ENCODE measurements at places on chromosomes 2 and 18.

DNA sequence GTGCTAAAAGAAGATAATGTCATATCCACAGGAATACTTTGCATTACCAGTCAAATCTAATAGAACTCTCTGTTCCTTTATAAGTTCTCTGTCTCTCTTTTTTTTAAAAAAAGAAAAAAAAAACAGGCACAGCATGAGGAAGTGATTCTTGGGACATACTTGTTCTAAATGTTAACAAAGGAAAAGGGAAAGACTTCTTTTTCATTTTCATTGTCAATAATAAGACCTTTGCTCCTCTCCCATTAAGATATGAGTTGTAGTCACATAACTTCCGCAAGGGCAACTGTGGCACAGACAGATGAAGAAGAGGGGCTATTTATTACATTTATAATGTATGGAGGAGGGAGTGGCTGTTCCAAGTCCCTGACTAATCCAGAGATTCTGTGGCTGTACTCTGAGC, 4.7 kb downstream of the CD302 start:
- DNase-seq = no peak

DNA sequence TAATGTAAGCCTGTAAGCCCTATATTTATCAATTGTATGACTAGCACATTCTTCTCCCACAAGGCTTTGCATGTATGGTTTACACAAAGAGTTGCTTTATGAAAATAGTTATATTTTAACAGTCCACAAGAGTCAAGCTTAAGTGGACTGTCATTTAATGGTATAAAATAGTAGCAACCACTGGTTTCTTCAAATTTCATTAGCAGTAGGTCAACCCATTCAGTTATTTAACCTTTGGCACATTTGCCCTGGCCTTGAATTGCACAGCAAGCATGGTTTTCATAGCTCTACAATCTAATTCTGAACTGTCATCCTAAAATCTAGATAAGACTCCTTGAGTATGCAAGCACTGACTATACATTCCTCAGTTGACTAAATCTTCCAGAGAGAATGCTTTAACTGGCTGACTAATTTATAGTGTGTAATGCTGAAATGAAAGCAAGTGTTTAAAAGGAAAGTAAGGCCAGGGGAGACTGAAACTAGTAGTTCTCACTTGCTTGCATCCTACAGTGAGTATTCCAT, 1.8 kb downstream of the DPP4 start:
- no peak for DNase-seq

DNA sequence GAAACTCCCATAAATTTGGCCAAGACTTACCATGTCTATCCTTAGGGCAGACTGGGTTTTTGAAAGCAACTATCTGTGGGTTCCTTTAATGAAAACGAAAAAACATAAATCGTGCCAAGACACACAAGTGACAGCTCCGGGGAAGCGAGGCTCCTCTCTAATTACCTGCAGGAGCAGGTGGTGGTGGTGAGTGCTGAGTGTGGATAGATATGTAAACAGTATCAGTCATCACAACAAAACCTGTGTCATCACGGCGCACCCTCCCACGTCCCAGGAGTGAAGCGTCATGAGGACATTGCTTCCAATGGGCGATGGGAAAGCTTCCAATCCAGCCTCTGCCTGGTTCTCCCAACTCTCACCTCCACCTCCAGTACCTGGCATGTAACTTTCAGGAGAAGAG, 31.3 kb downstream of the ACKR3 start:
- no peak for DNase-seq

GRCh38 chr18:24204904-24205303, 66.0 kb downstream of the CABYR start:
- DNase-seq = no peak

- no peak for DNase-seq
These were observed 1.3 kb upstream of the FAP start for GRCh38 chr2:162244541-162245031.

GRCh38 chr2:234147335-234147861, 96.9 kb downstream of the SPP2 start:
- DNase-seq = no peak

DNA sequence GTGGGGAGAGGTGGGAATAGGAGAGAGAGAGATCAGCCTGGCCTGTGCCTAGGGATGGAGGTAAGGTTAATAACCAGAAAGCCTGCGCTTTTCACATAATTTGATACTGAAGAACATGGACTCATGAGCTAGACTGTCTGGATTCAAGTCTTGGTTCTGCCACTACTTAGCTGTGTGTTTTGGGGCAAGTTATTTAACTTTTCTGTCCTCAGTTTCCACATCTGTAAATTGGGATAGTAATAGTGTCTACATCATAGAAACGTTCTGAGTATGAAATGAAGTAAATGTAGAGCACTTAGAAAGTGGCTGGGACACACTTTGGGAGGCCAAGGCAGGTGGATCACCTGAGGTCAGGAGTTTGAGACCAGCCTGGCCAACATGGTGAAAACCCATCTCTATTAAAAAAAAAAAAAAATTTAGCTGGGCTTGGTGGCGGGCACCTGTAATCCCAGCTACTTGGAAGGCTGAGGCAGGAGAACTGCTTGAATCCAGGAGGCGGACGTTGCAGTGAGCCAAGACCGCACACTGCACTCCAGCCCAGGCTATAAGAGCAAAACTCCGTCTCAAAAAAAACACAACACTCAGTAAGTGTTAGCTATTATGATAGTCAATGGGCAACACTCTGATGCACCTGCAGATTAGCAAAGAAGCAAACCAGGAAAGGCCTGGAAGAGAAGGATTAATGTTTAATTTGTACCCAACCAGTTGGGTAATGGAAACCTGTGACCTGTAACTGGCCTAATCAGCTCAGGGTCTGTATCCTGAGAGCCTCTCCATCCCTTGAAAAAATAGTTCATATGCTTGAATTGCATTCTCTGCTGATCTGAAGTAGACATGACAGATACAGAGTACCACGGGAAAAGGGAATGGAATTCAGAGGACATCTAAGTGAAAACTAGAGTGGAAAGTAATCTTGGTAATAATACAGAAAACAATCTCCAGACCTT, 6.8 kb downstream of the GALM start:
- no peak for DNase-seq

DNA sequence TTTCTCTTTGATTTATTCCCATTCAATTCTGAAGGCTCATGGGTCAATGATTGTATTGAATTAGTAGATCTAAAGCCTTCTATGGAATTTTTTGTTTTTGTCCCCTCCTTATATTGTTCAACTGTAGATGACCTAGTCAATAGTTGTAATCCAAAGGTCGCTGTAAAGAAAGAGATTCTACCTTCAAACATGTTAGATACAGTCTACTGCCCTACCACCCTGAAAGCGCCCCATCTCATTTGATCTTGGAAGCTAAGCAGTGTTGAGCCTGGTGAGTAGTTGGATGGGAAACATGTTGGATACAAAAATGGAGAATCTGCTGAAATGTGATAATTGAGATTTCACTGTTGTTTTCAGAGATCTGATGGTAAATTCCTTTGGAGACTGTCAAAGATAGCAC, 63.0 kb downstream of the PPP1R1C start:
- no peak for DNase-seq

- no peak for DNase-seq
These were observed 799.7 kb upstream of the ACVR2A start for GRCh38 chr2:147045113-147045512.

GRCh38 chr2:242020196-242021004, 150.9 kb downstream of the RTP5 start:
- DNase-seq = no peak
